ENCODE measurements at places on chromosomes 16 and 17.

GRCh38 chr17:53736516-53737240, 86.0 kb upstream of the KIF2B start:
- no peak overlapping the region for H3K4me3 ChIP-seq
- no peaks in the 10 kb centered on the region for H3K27me3 ChIP-seq
- no peaks in the 10 kb centered on the region for H3K36me3 ChIP-seq
- H3K27ac ChIP-seq: no peak overlapping the region
- no peak for DNase-seq

- no peaks in the 10 kb centered on the region for H3K4me1 ChIP-seq
- H3K27me3 ChIP-seq: peaks cover 4% of the 10 kb centered on the region
- no peak overlapping the region for H3K27ac ChIP-seq
- DNase-seq: no peak
- no peak overlapping the region for H3K4me3 ChIP-seq
Measured at GRCh38 chr17:61323909-61324868, 75.5 kb upstream of the TBX2 start.

- no peak for DNase-seq
- H3K27ac ChIP-seq: no peak overlapping the region
- peaks cover 44% of the 10 kb centered on the region for H3K4me1 ChIP-seq
Measured at GRCh38 chr16:21654881-21655280, 2.5 kb upstream of the IGSF6 start.

- H3K27me3 ChIP-seq: peaks cover 32% of the 10 kb centered on the region
- DNase-seq: no peak
- no peaks in the 10 kb centered on the region for H3K36me3 ChIP-seq
- no peaks in the 10 kb centered on the region for H3K4me1 ChIP-seq
- H3K27ac ChIP-seq: no peak overlapping the region
- H3K4me3 ChIP-seq: no peak overlapping the region
Measured at GRCh38 chr17:44610871-44611270, 45.4 kb upstream of the MEIOC start.

GRCh38 chr17:33492731-33493265, 199.7 kb upstream of the ASIC2 start:
- no peak overlapping the region for H3K27ac ChIP-seq
- H3K27me3 ChIP-seq: no peaks in the 10 kb centered on the region
- no peaks in the 10 kb centered on the region for H3K36me3 ChIP-seq
- no peak overlapping the region for H3K4me3 ChIP-seq

DNA sequence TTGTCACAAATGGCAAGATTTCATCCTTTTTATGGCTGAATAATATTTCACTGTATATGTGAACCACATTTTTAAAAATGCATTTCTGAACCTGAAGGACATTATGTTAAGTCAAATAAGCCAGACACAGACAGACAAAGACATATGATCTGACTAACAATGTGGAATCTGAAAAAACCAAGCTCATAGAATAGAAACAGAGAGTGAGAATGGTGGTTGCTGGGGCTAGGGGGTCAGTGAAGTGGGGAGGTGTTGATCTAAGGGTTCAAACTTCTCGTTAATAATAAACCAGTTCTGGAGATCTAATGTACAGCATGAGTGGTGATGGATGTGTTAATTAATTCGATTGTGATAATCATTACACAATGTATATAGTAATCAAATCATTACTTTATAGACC, 475.1 kb downstream of the WWOX start:
- H3K4me3 ChIP-seq: no peak overlapping the region
- H3K36me3 ChIP-seq: no peaks in the 10 kb centered on the region
- H3K27ac ChIP-seq: no peak overlapping the region
- no peaks in the 10 kb centered on the region for H3K27me3 ChIP-seq
- H3K4me1 ChIP-seq: peaks cover 6% of the 10 kb centered on the region

GRCh38 chr16:27517664-27518063, 32.0 kb downstream of the GTF3C1 start:
- no peak for DNase-seq
- H3K4me3 ChIP-seq: no peak overlapping the region
- no peaks in the 10 kb centered on the region for H3K4me1 ChIP-seq
- no peak overlapping the region for H3K27ac ChIP-seq
